ENCODE measurements at places on chromosomes 11 and 22.

GRCh38 chr22:47296405-47297260, 534.2 kb downstream of the TBC1D22A start:
- DNase-seq: no peak

DNA sequence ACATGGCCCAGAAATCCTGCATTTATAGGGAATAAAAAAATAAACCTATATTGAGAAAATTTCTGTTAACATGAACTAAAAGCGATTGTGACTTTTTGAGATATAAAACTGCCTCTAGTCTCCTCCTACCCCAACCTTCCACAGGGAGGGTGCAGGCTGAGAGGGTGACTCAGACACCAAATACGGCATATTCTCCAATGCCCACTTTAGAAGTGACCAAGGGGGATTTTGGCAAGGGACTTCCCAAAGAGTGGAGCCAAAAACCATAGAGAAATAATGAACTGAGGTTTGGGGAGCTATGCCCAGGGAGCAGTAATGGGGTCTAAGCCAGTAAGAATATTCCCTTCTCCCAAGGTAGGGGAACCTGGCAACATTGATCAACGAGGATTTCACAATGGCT, 124.9 kb upstream of the ZC3H12C start:
- DNase-seq: no peak

DNA sequence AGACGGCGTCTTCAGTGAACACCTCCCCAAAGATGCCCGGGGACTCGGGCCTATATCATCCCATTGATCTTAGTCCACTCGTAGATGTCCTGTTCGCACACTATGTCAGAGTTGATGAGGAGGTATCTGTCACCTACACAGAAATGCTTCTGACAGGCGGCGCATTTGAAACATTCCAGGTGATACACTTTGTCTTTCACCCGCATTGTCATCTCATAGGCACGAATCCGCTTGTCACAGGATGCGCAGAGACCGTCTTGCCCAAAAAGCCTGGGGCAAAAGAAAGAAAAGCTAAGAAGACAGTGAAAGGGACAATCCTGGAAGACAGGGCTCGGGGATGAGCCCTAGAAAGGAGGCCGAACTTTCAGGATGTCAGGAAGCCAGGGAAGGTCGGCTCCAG, 32.6 kb downstream of the LMO2 start:
- DNase-seq: no peak

DNA sequence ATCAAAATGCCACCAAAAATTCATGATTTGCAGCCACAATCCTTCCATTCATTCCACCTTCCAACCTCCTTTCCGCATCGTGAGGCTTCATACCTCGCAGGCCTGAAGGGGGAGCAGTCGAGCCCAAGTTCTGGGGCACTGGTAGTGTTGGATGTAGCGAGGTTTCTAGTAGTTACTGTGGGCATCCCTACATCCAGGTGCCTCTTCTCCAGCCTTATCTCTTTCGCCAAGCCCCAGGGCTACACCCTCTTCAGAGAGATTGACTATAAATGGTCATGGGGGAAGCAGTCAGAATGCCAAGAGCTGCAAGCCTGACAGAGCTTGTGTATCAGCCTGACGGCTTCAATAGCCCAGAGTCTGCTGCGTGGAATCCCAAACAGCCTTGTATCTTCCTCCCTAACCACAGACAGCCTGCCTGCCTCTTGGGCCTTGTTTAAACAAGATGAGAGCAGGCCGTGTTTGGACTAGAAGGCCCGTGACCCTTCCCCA, 28.9 kb downstream of the CLMP start:
- DNase-seq: no peak

DNA sequence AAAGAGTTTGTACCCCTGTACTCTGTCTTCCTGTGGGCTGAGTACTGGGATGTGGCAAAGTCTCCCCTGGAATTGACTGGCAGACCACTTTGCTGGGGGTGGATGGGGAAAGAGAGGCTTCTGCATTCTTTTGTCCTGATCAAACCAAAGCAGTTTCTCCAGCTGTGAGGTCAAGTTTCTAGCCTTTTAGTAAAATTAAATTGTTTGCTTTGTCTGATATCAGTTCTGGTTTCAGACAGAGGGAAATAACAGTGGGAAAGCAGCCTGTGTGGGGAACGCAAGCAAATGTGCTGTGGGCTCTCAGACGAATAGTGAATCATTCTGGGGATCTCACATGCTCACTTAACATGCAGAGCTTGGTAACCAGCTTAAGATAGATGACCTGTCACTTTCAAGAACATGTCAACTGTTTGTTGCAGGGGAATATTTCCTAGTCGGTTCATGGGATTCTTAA, 151.6 kb downstream of the FAT3 start:
- DNase-seq: no peak

GRCh38 chr11:75487365-75487764, 38.4 kb downstream of the GDPD5 start:
- DNase-seq: no peak

DNA sequence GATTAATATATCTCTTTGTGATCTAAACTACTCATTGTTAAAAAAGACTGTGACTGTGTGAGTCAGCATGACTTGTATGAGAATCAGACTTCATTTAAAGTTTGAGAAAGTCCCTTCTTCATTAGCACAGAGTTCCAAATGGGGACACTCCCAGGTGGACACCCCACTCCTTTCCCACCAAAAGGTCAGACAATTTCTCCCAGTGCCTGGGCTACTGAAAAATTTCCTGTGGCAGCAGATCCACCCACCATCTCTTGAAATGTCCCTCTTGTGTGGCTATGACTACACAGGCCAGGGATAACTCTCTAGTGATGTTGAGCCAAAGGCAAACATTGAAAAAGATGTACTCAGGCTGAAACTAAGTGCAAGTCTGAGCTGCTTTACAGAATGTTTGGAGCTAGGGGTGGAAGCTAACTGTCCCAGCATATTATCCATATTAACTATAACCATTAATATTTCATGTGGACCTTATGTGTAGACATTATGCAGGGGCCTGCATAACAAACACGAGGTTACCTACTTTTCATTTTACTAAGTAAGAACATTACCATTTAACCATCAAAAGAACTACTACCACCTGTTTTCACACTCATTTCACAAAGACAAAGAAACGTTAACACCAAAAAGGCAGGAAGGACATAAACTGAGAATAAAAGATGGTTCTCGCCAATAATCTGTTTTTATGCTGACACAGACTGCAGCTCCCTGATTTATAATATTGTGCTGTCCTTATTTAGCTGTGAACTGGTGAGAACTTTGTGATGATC, 44.8 kb downstream of the MMP20 start:
- no peak for DNase-seq

- no peak for DNase-seq
These were observed 21.8 kb upstream of the WNT7B start for GRCh38 chr22:45998638-45999378.

- DNase-seq: no peak
These were observed 39.6 kb downstream of the ARHGAP42 start for GRCh38 chr11:100726680-100727079.

DNA sequence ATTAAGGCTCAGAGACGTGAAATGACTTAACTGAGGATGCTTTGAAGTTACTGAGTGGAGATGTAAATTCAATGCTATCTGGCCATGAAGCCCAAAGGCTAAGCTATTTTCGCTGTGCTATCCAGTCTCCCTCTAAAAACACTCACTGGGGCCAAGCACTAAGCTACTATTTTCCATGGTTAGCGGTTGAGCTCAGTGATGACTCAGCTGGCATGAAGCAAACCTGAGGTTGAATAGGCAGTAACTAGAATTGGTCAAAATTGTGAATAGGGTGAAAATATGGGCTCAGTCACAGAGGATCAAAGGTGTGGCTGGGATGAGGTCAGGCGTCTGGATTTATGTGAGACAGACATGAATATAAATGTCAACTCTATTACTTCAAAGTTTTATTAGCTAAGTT, 564.2 kb upstream of the KIRREL3 start:
- no peak for DNase-seq

DNA sequence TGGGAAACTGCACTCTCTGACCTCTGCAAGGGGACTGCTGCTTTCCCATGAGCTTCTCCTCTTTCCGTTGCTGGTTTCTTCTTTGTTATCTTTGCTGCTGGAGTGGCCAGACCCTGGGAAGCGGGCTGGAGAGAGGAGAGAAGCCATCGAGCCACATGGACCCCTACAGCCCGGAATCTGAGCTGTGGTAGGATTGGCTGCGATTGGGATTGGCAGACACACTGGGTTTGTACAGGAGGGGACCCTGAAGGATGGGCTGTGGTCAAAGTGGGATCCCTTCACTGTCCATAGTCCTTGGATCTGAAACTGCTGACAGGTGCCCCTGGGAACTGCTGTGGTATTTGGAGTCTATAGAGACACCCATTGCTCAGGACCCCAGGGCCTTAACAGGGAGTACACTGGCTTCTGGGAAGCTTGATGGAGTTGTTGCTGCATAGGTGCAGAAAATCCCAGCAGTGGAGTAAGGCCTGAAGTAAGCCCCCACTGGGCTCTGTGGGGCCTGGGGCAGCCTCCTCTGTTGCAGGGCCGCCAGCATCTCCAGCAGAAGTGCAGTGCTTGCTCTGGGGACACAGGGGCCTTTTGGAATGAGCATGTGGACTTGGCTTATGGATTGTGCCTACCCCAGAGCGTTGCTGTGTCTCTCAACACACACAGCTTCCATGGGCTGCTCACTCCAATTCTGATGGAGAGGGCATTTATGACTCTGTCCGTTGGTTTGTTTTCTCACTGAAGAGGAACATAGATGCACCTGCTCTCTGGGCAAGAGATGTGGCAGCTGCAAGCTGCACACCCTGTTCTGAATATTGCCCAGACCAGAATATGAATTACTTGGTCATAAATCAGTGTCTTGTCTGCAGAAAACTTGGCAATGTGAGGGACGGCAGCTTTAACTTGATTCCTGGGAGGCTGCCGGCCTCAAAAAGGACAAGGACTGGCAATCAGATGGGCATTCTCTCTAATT, 32.0 kb downstream of the BCR start:
- no peak for DNase-seq

- no peak for DNase-seq
These were observed 932 bp downstream of the IRAG1 start for GRCh38 chr11:10692531-10693115.

DNA sequence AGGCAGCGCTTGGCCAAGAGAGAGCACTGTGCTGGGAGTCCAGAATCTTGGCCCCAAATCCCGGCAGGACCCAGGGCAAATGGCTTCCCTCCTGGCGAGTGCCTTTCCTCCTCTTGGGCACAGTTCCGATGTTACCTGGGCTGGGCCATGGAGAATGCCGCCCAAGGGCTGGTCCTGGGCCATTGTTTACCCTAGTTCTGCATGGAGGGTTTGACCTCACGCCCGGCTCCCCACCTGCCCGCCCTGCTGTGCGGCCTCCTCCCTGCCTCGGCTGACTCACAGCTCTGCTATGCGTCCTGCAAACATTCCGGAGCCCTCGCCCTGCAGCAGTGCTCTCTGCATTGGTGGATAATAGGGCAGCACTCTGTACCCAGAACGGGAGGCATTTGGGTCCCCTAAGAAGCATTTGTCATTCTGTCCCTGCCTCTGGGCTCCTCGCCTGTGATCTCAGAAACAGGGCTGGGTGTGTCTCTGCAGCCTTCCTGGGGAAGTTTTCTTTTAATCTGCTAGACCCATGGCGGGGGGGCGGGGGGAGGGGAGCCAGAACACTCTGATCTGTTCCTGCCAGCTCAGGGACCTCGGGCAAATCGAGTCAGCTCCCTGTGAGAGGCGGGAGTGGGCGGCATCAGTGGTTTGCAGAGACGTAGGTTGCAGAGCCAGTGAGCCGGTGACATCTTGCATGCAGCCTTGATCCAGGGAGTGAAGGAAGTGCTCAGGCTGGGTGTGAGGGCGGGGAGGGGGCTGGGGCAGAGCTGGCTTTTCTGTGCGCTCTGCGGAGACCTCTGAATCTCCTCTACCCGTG, 32.9 kb upstream of the SMIM38 start:
- no peak for DNase-seq

GRCh38 chr11:6402061-6402470, 11.8 kb downstream of the SMPD1 start:
- DNase-seq: no peak

DNA sequence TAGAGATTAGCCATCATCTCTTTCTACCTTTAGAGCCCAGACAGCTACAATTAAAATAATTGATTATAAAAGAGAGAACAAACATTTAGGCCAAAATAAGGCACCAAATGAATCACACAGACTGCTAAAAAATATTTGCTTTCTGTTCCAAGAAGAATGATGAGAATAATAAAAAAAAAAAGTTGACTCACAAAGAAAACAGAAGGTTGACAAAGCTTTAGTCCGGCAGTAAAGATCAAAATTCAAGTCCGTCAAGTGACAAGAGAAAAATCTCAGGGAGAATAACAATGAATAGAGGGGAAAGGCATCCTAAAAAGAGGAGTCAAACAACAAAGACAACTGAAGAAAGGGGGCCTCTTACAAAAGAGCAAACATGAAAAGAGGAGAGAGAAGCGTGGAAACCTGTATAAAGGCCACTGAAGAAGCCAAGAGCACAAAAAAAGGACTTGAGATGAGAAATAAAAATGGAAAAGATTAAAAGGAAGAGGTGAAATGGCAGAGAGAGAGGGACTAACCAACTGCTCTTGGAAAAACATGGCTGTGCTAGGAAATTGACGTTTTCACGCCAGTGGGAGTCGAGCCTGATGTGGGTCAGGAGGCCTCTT, 910.2 kb downstream of the OPCML start:
- no peak for DNase-seq

GRCh38 chr11:2307501-2308331, 5.9 kb downstream of the TSPAN32 start:
- no peak for DNase-seq

DNA sequence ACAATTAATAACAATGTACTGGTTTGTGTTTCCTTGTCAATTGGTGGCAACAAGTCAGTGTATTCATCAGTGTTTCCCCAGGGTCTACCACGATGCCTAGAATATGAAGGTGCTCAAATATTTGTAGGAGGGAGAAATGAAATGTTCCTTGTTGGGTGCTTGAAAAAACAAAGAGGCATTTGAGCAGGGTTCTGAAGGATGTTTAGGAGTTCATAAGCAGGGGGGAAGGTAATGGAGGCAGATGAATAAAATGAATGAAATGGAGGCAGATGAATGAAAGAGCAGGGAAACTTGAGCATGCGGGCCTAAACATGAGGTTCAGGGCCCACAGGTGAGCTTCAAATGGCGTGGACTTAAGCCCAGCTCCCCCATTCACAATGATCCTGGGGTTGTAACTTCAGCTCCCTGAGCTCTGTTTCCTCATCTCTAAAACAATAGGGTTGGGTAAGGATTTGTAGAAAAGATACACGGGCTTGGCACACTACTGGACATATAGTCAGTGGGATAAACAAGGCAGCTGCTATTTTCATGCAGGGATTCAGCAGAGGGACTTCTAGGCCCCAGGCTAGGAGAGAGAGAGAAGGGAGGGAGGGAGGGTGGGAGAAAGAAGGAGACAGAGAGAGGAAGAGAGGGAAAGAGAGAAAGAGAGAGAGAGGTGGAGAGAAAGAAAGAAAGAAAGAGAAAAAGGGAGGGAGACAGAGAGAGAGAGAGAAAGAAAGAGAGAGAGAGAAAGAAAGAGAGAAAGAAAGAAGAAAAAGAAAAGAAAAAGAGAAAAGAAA, 73.7 kb downstream of the MN1 start:
- DNase-seq: no peak
